ENCODE measurements at places on chromosomes 3 and 15.

DNA sequence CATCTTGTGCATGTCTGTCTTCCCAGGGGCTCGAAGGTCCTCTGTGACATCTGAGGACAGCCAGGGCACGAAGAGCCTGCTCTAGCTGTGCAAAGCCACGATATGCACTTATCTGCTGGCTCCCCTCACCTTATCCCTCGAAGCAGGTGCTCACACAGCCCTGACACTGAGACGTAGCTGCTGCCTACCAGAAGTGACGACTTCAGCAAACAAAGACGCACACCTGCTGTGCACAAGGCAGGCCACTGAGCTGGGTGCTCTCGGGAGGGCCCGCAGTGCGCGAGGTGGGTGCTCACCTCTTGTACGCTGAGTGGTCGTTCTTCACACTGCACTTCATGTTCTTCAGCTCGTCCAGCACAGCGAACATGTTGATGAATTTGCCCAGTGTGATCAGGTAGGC lies 37.3 kb downstream of the CYFIP1 start:
- no peak for DNase-seq

GRCh38 chr3:185924375-185924774 lies 13.4 kb downstream of the TRA2B start:
- DNase-seq: no peak

DNA sequence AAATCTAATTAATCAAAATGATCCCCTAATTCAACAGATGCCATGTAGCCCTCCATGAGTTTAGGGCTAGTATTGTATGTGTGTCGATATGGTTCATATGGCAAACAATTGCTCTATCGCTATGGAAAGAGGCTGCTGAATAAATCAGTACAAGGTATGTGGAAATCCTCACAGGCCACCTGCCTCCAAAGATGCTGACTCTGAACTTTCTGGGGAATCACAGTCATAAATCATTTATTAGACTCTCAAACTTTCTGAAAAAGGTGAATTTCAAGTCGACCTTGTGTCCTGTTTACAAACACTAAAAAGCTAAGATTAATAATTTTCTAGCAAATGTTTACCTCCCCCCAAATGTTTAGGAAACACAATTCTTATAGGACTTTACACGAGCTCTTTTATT lies 462.6 kb downstream of the GABRG3 start:
- DNase-seq: no peak

- DNase-seq: no peak
Measured at GRCh38 chr15:60720493-60721256, 241.7 kb upstream of the ICE2 start.

GRCh38 chr3:99551520-99551919 lies 86.9 kb upstream of the COL8A1 start:
- peak; percentile 10 for DNase-seq

- DNase-seq: no peak
Measured at GRCh38 chr3:34132069-34132692, 333.8 kb downstream of the PDCD6IP start.

GRCh38 chr3:118075873-118076272 lies 958.8 kb downstream of the IGSF11 start:
- DNase-seq: no peak

DNA sequence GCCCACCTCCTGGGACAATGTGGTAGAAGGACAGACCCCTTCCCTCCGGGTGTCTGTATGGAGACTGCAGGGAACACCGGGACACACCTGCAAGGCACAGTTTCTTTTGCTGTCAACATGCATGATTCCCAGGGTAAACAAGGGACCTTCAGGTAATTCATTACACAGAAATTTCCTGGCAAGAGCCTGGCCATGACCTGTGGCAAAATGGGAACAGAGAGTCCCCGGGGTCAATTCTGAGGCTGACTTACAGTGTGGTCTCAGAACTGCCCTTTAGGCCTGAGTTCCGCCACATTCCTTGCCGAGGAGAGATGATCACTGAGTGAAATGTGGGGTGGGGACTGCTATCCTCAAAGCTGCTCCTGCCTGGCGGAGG lies 6.3 kb downstream of the STARD5 start:
- no peak for DNase-seq

DNA sequence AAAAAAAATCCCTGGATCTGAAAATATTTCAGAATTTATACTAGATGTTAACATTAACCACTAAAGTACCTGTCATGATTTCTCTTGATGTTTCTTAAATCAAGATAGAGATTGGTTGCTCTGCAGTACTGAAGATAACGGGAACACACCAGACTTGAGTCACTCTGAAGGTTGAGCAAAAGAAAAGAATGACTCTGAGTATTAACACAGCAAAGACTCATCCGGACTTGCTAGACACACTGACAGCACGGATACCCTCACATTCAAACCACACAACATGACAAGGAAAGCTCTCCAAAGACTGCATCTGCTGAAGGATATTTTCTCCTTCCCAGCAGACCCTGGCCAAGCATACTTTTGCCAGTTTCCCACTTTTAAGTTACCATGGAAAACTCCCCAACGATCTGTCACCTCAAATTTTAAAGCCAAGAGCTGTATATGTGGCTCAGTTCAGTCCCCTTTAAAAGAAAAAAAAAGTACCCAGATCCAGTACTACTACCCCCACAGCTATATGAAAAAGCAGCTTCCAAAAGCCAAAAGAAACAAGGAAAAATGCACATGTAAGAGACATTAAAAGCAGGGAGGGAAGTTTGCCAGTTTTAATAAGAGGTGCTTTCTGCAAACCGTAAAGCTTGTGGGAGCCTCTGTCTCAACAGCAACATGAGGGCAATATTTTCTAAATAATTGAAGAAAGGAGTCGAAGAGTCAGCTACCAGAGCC lies 8.3 kb downstream of the EOGT start:
- DNase-seq: no peak

DNA sequence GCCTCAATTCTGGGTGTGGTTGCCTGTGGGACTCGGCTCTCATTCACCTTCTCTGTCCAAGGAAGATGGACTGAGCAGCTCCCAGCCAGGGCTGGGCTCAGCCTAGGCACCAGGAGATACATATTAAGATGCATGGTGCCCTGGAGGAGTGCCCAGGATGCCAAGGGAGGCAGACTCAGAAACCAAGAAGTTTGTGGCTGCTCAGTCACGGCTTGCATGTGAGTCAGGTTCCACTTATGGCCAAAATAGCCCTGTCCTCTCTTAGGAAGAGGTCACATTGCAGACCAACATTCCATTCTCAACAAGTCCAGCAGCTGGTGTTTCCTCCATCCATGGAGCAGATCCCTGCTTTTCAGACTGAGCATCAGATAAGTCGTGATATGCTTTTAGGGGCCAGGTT lies 21.8 kb downstream of the CDCP1 start:
- DNase-seq: no peak
